ENCODE measurements at places on chromosomes 1 and 21.

DNA sequence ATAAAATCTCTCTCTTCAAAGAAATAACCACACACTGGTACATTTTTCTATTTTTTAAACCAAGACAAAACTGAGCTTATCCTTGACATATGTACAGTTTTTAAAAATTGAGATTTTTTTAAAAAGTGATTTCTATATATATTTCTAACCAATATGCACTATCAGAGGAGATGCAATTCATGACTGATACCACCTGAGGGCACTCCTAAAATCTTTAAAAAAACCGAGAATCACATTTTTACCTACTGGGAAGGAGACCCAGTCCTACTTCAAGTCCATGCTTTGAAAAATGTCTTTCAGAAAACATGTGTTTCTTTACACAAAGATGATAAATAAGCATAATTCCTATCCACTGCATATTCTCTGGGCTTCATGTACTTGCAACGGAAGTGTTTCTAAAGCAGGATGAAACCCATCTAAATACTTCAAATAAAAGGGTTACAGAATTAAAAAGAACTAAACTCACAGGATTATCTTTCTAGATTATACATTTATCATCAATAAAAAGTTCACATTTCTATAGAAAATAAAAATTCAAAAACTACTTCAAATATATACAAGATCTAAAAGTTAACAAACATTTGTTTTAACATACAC is 98.6 kb downstream of the ENAH start:
- DNase-seq = peak; percentile 19

GRCh38 chr1:94284476-94284875 is 47.1 kb upstream of the ARHGAP29 start:
- no peak for DNase-seq

GRCh38 chr1:178168536-178168935 is 74.6 kb downstream of the RASAL2 start:
- peak; percentile 42 for DNase-seq

DNA sequence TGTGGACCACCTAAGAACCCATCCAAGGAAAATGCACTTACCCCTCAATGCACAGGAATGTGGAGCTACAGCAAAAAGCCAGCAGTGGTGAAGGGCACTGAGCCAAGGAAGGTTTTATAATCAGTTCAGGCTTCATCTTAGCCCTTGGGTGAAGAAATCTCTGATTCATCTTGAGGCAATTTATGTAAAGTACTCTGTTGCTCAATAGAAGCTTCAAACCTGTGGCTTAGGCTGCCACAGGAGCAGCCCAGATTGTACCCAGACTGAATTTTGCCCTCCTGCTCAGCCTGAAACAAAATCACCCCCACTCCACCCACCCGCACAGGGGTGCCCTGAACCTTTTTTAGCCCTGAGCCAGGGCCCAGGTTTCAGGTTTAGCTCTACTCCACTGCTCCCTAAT is at the start of gene S100A12:
S100A12 (minus strand) TSS at position 111 of the 400 bp plus-strand sequence. CDS start 1,029 bp downstream, outside the sequence.
- peak; percentile 82 for DNase-seq

DNA sequence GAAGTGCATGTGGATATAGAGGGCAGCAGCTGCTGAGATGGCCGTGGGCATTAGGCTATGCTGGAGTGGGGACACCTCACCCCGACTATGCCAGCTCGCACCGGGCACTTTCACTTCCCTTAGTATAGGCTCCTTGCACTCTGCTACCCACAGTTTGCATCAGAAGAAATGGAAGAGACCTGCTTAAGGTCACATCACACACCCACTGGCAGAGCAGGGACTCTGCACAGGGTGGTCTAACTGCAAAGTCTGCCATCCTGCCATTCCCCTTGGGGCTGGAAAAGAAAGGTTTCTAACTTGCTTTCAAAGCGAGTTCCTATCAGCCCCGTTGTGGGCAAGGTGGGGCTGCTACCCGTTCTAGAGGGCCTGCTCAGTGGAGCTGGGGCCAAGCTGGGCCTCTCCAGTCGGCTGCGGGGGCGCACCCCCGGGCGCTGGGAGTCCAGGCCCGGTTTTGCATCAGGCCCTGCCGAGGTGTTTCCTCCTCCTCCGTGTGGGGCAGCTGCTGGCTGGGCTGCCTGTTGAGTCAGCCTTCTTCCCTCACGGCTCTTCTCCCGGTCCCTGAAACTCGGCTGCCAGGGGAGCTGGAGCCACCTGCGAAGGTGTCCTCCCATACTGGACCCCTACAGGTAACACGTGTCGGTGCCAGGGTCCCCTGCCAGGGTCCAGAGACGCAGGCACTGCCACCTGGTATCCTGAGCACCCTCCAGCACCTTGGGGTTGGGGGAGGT is at the start of gene SYTL1:
SYTL1 (plus strand) TSS at position 498 of the 728 bp plus-strand sequence. CDS start 3,313 bp downstream, outside the sequence.
- DNase-seq = peak; percentile 57

DNA sequence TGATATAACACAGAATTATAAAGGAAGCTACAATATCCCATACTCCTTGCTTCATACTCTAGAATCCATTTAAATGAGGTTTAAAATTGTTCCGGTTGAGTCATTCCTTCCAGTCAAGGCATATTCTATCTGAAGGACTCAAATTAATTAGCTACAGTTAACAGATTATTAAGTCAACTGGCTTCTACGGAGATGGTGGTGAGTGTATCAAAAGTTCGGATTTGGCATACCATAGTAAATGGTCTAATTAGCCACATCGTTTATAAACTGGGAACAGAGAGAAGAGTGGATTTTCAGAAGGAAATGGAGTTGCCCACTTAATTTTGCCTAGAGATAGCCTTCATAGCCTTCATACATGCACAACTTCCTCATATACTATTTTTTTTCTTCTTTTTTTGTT is 1095.3 kb downstream of the TTLL7 start:
- no peak for DNase-seq

GRCh38 chr1:161226320-161226711 is 456 bp downstream of the TOMM40L start:
- DNase-seq = no peak

GRCh38 chr1:172895761-172896160 is 155.0 kb downstream of the TNFSF18 start:
- no peak for DNase-seq

- no peak for DNase-seq
Measured at GRCh38 chr1:1665815-1666251, 7.0 kb upstream of the CDK11B start.

DNA sequence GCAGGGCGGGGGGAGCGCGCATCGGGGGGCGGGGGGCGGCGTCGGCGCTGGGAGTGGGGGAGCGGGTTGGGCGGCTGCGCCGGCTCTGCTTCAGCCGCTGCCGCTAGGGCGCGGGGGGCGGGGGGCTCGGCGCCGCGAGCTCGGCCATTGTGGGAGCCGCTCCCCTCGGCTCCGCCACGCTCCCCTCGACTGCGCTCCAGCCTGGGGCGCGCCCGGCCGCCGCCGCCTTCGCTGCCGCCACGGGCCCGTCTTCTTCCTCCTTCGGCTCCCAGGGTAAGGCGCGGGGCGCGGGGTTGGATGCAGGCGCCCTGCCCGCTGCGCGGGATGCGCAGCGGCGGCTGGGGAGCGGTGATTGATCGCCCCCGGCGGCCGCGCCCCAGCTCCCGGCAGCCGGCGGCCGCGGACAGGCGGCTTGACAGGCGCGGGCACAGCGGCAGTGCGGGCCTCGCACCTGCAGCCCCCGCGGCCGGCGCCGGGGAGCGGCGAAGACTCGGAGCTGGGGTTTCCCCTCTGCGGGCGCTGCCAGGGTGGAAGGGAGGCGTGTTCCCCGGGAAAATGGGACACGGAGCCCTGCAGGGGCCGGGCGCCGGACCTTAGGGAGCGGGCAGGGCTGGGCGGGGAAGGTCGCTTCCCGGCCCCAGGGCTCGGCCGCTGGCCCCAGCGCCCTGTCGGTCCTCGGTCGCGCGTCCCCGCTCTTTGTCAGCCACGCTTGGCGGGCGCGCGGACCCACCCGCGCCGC is 55.3 kb downstream of the NDUFS5 start:
- DNase-seq = no peak

- DNase-seq = no peak
Measured at GRCh38 chr1:210695026-210695425, 366.3 kb downstream of the HHAT start.

DNA sequence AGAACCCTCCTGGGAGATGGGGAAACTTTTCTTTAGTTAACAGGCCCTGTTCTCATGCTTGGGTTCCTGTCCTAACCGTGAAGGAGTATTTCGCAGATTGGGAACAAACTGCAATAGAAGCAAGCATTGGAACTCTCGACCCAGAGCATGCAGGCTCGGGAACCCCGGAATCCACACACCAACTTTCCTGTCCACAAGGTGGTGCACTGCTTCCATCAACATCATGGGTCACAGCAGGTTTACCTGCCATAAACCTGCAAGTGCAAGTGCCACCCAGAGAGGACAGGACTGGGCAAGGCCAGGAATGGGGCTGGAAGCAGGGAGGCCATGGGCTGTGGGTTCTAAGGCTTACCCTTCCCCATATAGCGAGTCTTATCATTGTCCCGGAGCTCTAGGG is 6.9 kb downstream of the ENO1 start:
- no peak for DNase-seq

DNA sequence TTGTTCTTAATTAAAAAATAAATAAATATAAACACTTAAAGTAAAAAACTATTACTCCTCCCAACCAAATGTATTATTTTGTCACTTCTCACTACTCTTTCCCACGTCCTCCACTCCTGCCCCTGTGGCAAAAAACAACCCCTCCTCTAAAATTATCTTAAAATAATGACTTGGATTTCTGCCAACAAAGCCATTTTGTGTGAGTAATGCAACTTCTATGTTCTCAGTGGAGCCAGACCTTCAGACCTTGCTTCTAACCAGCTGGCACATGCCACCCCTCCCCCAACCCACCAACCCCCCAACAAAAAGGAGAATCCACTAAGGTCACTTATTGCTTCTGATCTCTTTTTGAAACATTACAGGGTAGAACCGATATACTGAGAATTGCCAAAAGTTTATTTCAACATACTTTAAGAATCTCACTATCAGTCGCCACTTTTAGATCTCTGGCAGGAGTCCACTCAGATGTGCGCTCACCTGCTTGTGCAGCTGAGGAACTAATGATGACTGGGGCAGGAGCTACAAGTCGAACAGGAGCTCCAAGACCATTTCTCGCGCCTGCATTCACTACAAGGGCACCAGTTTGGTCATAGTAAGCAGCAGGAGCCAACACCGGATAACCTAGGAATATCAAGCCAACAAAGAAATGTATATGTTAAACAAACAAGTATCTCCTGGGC is 58.3 kb upstream of the SDC3 start:
- peak; percentile 57 for DNase-seq

- DNase-seq = no peak
Measured at GRCh38 chr1:212244441-212244840, 40.8 kb upstream of the PPP2R5A start.

- no peak for DNase-seq
Measured at GRCh38 chr1:10007169-10007568, 10.1 kb downstream of the RBP7 start.

- DNase-seq = no peak
Measured at GRCh38 chr1:167173516-167174184, 47.0 kb upstream of the POU2F1 start.

- DNase-seq = no peak
Measured at GRCh38 chr1:56404066-56404465, 175.3 kb downstream of the PLPP3 start.

- DNase-seq = no peak
Measured at GRCh38 chr1:224767031-224767430, 150.9 kb downstream of the CNIH3 start.

DNA sequence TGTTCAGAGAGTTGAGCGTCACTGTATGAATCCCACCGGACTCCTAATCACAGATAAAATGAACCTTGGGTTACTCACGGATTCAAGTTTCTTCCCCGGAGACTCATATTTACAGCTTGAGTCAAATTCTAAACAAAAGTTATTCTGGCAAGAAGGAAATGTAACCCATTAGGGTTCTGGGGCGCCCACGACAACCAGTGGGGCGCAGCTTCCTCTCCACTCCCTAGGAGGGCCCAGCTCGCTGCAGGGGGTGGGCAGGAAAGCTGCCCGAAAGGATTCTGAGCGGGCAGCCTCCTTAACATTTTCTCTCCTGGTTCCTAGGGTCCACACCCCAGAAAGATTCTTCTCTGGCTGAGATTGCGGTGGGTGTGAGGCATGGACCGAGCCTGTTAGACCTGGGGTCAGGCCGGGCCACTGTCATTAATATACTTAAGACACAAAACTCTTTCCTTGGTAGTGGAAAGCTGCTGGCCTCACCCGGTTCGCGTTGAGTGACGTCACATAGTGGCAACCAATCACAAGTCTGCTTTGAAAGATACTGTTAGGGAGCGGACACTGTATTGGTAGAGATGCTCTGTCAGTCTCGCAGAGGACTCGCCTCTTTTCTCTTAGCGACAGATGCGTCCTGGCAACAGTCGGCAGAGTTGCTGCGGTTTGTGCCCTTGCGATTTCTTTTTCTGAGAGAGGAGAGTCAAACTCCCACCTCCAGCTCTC is 13.6 kb upstream of the MCOLN3 start:
- DNase-seq = peak; percentile 98

GRCh38 chr1:116345011-116345410 is 28.0 kb upstream of the ATP1A1 start:
- DNase-seq = no peak

GRCh38 chr1:16903054-16903453 is 7.3 kb downstream of the RNU1-2 start:
- peak; percentile 76 for DNase-seq

DNA sequence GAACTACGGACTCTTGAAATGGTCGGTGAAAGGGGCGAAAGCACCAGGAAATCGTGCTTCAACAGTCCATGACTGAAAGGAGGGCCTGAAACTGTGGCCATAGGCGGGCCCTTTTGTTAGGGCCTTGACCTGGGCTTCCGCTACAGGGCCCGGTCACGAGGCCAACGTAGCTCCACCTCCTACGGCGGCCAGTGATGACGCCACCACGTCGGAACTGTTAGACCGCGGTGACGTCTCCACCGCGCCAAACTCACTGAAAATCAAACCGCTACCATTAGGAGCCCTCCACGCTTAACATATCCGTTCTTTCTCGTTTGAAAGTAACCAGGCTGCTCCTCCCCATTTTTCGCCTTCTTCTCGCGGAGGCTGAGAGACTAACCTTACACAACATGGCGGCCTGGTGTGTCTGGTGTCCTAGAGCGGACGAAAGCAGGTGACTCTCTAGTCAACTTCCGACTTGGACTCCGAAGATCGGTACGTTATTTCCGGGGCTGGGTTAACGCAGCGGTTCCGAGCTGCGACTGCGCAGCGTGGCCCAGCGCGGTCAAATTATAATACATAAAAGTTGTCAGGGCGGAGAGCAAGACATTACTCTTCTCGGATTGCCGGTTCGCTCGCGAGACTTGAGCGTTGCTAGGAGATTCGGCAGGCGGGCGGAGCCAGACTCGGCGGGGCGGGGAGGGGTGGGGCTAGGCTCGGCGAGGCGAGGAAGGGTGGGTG is 371 bp upstream of the CACYBP start:
- DNase-seq = peak; percentile 99

DNA sequence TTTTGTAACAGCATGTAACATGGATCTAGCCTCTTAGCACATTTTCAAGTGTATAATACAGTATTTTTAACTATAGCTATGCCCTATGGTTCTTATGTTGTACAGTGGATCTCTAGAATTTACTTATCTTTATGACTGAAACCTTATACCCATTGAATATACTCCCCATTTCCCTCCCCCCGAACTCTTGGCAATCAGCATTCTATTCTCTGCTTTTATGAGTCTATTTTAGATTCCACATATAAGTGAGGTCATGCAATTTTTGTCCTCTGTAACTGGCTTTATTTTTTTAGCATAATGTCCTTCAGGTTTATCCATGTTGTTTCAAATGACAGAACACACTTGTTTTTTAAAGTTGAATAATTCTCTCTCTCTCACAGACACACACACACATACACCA is 3.1 kb upstream of the GBP6 start:
- DNase-seq = no peak

- no peak for DNase-seq
Measured at GRCh38 chr1:206502812-206503211, 4.5 kb upstream of the RASSF5 start.
